Erythroblast (primary cell): ENCODE measurements at places on chromosomes 2 and 18.

- no peak for DNase-seq
Measured at GRCh38 chr2:226187616-226188015, 612.0 kb downstream of the IRS1 start.

GRCh38 chr2:216235896-216236295, 126.7 kb downstream of the XRCC5 start:
- DNase-seq: no peak

DNA sequence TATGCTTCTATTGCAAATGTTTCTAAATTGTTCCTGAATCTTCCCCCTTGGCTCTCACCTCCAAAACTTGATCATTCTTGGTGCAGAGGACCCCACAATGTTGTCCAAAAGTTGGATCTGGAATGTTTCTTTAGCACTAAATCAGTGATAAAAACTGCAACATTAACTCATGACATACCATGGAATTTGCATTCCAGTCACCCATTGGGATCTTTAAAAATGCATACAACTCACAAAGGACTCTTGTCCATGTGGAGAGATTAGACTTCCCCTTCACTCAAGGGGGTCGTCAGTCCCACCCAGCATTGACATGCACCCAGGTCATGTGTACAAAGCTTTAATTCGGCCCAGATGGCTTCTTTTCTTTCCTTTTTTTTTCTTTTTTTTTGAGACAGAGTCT, 169.3 kb downstream of the SETBP1 start:
- DNase-seq: no peak

DNA sequence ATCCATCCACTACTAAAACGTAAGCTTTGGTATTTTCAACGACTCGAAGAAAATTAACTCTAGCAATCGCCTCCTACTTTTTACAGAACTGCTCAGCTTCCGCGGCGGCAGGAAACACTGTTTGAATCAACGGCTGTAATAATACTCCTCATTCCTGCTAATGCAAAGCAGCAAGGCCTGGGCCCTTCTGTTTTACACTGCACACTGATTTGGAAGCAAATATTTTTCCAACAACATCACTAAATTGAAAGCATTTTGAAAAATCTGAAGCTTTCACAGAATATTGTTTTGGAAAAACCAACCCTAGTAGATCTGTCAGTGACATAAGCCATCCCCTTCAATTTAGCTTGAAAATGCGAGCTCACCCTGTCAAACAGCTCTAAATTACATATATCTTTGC, 261.2 kb downstream of the TXNL1 start:
- DNase-seq: no peak

DNA sequence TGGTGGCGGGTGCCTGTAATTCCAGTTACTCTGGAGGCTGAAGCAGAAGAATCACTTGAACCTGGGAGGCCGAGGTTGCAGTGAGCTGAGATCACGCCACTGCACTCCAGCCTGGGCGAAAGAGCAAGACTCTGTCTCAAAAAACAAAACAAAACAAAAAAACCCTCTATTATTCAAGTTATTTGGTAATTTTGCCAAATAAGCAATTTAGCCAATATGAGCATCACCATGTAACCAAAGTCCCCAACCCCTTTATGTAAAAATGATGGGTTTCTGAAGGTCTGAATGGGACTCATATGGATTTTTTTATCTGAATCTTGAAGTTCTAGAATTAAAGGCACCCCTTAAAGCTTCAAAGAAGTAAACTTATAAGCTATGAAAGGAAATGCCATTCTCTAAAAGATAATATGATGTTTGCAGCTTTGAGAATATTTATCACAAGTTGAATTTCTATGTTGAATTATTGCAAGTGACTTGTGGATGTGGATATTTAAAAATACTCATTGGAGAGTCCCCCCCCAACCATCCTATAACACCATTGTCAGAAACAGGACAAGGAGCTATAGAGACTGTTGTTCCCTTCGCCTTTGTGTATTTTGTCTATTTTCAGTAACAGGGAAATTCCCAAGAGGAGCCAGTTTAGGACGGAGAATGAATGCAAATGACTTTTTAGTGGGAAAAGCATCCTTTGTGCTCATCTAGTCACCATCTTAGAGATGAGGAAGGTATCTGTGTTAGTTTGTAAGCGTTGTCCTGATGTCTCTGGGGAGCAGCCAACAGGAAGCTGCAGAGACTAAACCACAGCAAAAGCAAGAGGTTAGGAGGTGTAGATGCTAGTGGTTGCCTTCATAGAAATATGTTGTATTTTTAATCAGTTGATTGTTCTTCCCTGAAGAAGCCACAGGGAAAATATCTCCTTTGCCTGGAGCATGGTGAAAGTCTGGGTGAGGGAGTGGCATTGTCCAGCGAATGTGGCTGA, 68.3 kb downstream of the TET3 start:
- DNase-seq: no peak

- no peak for DNase-seq
Measured at GRCh38 chr2:109143214-109144187, 14.5 kb downstream of the SH3RF3 start.

DNA sequence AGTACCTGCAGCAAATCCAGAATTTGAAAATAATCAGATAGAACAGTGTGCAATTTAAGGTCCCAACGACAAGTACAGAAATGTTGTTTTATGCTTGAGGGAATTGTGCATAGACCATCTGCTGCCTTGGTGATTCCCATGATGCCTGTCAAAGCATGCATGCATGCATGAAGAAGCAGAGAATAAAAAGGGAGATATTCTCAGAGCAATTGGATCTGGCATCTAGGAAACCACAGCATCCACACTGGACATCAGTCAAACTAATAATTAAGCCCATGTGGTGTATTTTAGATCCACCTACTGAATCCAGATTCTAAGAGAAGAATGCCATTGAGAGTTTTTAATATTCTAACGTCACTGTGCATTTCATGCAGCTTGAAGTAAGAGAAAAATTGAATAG, 361.2 kb downstream of the FSIP2 start:
- no peak for DNase-seq

DNA sequence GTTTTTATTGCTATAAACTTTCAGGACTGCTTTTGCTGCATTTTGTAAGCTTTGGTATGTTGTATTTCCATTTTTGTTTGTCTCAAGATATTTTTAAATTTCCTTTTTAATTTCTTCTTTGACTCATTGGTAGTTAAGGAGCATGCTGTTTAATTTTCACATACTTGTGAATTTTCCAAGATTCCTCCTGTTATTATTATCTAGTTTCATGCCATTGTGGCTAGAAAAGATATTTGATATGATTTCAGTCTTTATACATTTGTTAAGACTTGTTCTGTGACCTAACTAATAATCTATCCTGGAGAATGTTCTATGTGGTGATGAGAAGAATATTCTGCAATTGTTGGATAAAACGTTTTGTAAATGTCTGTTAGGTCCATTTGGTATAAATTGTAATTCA, 62.1 kb downstream of the NUP35 start:
- DNase-seq: no peak

GRCh38 chr2:10292033-10292432, 10.7 kb upstream of the HPCAL1 start:
- no peak for DNase-seq

DNA sequence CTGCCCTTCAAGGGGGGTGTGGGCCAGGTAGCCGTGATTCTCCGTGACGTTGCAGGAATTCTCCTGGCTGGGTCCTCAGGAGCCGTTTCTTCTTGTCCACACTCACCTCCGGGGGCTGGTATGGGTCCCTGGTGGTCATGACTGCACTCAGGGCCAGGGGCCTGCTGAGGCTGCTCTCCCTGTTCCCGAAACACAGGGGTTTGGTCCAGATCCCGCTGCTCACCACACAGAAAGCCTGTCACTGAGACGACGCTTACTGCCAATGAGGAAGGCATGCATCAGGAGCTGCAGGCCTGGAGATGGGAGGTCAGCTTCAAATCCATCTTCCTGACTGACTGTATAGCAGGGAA, 160.7 kb downstream of the RTP5 start:
- DNase-seq: no peak

DNA sequence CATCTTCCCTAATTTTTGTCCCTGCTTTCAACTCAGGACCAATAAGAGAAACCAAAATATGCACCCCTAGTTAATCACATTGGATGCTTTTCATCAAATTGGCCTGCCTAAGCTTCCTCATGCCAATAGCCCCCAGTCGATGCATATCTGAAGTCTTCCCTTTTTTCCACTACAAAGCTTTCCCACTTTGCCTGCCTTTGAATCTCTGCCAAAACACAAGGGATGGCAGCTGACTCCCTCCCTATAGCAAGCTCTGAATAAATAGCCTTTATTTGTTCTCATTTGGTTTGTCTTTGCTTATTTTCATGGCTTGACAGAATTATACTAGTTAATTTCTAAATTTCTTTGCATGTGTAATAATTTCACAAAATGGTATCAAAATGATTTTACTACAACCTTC, 621.2 kb downstream of the MBD2 start:
- DNase-seq: no peak

DNA sequence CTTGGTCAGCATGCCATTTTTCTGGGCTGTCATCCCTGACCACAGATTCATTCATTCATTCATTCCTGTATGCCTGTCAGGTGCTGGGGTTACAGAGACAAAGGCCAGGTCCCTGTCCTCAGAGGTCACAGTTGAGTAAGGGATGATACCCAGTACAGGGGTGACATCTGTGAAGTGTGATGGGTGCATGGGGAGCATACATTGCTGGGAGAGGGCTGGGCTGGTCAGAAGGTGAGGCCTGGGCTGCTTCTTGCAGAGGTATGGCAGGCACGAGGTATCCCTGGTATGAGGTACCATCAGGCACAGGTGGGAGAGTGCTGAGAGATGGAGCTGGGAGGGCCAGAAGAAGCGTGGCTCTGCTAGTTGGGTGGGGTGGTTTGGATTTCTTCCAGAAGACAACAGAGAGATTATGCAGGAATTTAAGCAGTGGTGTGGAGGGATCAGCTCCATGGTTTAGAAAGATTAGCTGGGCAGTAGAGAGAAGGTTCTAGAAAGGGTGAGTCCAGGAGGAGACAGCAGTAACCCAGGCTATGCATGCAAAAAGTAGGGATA, 181.9 kb upstream of the HAAO start:
- DNase-seq: peak; percentile 20

GRCh38 chr18:68969027-68969426, 171.1 kb downstream of the CCDC102B start:
- no peak for DNase-seq

DNA sequence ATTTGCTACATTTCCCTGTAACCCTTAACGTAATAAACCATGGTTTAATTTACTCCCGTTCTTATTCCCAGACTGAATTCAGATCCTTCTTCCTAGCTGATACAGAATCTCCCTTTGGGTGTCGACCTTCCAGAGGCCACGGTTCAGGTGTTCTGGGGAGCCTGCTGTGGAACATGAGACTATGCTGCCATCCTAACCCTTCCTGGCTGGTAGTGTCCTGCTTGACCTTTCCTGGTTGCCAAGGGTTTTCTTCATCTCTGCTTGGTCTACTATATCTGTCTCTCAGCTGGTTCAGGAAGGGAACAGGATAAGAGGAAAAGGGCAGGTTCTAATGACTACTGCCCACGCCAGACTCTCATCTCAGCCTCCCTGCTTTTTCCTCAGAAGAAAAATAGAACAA, 36.5 kb downstream of the STAT1 start:
- no peak for DNase-seq

- no peak for DNase-seq
Measured at GRCh38 chr2:228867406-228867805, 403.7 kb downstream of the PID1 start.

DNA sequence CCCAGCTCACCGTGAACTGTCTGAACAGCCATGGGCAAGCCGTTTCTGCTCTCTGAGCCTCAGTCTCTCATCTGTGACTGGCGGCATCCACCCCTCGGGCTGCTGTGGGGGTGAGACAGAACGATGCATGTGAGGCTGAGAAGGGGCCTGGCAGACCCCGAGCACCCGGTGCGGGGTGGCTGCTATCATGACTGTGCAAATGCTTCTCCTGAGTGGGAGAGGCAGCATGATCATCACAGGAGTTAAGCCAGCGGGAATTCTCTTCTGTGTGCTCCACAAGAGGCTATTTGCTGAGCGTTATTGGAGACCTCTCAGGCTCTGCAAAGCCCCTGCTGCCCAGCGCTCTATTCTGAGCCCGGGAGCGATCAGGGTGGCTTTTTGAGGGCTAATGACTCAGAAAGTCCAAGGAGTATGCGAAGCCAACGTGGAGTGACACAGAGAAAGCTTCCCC, 45.8 kb upstream of the ID2 start:
- DNase-seq: no peak

GRCh38 chr18:3061581-3062312, 48.8 kb upstream of the LPIN2 start:
- no peak for DNase-seq

DNA sequence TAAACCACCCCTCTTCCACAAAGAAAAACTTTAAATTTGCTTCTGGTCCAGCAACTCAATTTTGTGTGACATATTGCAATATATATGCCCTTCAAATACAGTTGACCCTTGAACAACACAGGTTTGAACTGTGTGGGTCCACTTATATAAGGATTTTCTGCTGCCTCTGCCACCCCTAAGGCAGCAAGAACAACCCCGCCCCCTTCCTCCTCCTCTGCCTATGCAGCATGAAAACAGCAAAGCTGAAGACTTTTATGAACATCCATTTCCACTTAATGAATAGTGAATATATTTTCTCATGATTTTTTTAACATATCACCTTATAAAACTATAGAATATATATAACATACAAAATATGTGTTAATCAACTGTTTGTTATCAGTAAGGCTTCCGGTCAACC, 58.3 kb downstream of the EML4 start:
- DNase-seq: no peak

- no peak for DNase-seq
Measured at GRCh38 chr2:46503686-46504085, 24.3 kb downstream of the TMEM247 start.

GRCh38 chr2:15643791-15644585, 52.3 kb downstream of the DDX1 start:
- DNase-seq: no peak

GRCh38 chr18:73752546-73752945, 395.1 kb downstream of the FBXO15 start:
- DNase-seq: peak; percentile 25

GRCh38 chr18:58511897-58512581, 116.9 kb downstream of the ALPK2 start:
- DNase-seq: no peak

DNA sequence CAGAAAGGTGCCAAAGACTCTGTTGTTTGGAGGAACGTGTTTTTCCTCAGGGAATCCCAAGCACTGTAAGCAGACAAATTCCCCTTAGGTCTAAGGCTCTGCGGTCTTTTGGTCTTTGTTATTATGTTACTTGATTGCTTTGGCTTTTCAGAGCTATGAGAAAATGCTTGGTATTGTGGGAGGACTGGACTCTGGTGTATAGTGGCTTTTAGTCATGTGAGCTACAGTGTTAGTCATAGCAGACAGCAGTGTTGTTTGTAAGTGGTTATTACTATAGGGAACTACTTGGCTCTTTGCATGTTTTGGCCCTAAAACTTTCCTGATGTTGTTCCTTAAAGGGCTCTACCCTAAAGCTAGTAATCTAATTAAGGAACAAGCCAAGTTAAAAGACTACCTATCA, 956.2 kb upstream of the LRATD1 start:
- no peak for DNase-seq

GRCh38 chr2:112605926-112606325, 21.5 kb downstream of the CHCHD5 start:
- no peak for DNase-seq

GRCh38 chr18:78430131-78430758, 549.4 kb upstream of the SALL3 start:
- no peak for DNase-seq

GRCh38 chr18:62781893-62782292, 66.6 kb downstream of the PHLPP1 start:
- no peak for DNase-seq

GRCh38 chr2:8452979-8453903, 228.6 kb upstream of the ID2 start:
- DNase-seq: no peak

GRCh38 chr18:60676815-60677214, 304.2 kb upstream of the MC4R start:
- no peak for DNase-seq
